T follicular helper cell (primary cell): ENCODE measurements at places on chromosomes 7 and 10.
A peak's percentile ranks its signal among the peaks of the same experiment; 100 is the strongest.

- no peak for DNase-seq
Observed at GRCh38 chr7:148911626-148912025, 27.5 kb upstream of the EZH2 start.

DNA sequence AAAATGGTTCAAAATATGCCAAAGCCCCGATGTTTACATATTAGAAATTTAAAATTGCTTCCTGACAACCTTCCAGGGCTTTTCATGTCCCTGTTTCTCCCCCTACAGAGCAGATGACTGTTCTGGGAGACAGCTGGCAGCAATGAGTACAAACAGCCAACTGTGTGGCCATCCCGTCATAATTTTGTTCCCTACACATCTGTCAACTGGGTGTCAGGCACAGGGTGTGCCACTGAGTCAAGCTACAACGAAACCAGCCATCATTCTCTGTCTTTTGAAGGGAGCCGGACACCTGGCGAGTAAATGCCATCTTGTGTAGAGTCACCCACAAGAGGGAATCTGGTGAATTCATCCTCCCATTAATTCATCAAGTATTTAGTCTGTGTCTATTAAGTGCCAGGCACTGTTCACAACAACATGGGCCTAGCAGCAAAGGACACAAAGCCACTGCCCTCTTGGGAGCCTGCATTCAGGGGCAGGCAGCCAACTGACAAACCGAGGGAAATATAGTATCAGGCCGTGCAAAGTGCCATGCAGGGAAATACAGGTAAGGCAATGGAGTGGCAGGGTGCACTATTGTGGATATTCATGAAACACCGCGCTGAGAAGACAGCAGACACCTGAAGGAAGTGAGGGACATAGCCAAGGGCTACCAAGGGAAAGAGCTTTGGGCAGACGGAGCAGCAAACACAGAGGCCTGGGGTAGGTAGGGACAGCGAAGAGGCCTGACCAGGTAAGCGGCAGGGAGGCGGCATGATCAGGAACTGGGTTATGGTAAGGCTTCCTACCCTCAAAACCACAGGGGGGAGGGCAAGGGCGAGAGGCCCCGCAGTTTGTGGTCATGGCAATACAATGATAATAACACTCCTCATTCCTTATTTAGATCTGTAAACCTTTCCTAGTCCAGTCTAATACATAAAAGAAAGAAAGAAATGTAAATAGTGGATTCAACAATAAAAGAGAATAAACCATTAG, 213.6 kb downstream of the FAM107B start:
- DNase-seq: no peak

GRCh38 chr10:271201-271600, 135.9 kb downstream of the ZMYND11 start:
- no peak for DNase-seq

GRCh38 chr7:129714514-129715063, 103.1 kb downstream of the NRF1 start:
- no peak for DNase-seq

GRCh38 chr7:2010551-2011265, 222.0 kb downstream of the MAD1L1 start:
- no peak for DNase-seq

GRCh38 chr10:33722067-33722466, 387.6 kb upstream of the NRP1 start:
- no peak for DNase-seq

- no peak for DNase-seq
Observed at GRCh38 chr10:58512491-58513187, at the start of gene BICC1. BICC1 (plus strand) TSS chr10:58512872; CDS start chr10:58513144, 272 bp downstream.

DNA sequence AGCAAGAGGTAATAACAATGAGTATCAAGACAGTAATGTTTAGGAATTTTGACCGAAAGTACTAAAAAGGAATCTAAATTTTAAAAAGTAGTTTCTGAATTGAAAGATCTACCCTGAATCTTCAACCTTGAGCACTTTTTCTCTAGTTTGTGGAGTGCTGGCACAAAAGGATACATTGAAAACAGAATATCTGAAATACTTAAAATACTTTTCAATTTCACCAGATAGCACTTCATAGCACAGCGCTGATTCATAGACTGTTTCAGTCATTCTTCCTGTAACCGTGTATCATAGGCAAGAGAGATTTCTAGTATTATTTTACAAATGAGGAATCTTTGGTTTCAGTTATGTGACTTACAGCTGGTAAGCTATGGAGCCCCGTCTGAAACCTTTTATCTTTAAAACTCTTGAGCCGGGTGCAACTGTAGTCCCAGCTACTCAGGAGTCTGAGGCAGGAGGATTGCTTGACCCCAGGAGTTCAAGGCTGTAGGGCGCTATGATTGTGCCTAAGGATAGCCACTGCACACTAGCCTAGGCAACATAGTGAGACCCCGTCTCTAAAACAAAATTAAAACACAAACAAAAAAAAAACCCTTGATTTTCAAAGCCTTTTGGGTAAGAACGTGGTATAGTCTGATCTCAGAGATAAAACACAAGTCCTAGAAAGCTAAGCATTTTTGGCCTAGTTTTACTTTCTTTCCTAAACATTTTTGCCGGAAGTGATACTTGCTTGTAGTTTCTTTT, 35.1 kb downstream of the FHIP2A start:
- DNase-seq: no peak

DNA sequence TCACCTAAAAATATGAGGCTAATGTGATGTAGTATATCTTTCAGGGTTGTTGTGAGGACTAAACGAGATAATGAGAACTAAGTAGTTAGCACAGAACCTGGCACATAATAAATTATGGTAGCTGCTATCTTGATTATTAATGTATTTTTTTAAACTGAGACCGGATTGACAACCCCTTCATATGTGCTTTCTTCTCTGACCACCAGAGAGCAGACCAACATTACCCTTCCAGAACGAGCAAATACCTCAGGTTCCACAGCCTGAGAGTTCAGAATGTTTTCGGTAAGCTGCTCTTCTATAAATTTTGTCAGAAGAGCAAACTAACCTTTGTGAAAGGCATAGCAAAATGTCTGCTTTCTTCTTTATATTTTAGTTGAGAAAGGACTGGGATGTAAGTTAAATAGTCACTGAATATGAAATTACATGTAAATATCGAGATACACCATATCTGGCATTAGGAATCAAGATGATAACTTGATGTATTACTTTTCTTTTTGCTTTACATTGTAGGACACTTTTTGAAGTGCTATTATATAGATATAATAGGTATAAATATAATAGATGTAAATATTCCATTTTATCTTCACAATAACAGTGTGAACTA, 13.6 kb upstream of the BPGM start:
- DNase-seq: peak; percentile 29

- DNase-seq: no peak
Observed at GRCh38 chr10:80966326-80966986, 428.8 kb downstream of the SH2D4B start.

DNA sequence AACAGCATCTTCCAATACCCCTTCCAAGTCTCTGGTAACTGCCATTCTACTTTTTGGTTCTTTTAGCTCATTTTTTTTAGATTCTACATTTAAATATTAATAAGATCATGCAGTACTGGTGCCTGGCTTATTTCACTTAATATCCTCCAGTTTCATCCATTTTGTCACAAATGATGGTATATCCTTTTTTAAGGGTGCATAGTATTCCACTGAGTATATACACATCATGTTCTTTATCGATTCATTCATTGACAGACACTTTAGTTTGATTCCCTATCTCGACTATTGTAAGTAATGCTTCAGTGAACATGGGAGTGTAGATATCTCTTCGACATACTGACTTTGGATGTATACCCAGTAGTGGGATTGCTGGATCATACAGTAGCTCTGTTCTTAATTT, 89.7 kb downstream of the CCDC3 start:
- no peak for DNase-seq
